CD4-positive, alpha-beta T cell (primary cell): ENCODE measurements at places on chromosomes 2 and 18.

DNA sequence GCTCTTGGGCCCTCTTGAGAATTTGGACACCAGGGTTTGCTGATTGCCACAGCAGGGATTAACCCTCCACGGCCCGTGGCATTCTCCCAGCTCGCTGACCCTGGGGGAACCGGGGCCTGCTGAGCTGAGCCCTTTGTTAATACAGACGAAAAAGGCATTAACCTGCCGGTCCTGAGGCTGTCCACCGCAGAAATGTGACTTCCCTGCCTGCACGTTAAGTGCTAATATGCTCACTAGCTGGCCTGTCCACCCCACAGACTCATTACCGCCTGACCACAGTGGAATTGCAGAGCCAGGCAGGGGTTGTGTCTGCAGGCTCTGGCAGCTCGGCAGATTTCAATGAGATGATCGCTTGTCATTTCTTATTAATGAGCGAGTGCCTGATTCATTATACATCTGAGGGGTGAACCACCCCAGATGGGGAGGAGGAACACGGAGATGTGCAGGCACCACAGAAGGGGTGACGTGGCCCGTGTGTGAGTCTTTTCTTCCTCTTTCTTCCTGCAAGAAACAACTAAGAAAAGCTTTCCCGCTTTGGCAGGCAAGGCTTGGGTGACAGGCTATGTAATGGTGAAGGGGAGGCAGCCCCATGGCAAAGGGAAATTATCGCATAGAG, 126.0 kb downstream of the GLI2 start:
- no peak for DNase-seq

GRCh38 chr2:172870396-172870795, 134.8 kb downstream of the RAPGEF4 start:
- no peak for DNase-seq

GRCh38 chr2:33377048-33377447, 99.4 kb upstream of the RASGRP3 start:
- DNase-seq, result no peak

GRCh38 chr2:222864296-222864695, 3.5 kb downstream of the ACSL3 start:
- no peak for DNase-seq

- no peak for DNase-seq
These were observed 59.7 kb downstream of the XDH start for GRCh38 chr2:31354837-31355236.

- no peak for DNase-seq
These were observed 382.4 kb upstream of the SMIM21 start for GRCh38 chr18:75809926-75810255.

DNA sequence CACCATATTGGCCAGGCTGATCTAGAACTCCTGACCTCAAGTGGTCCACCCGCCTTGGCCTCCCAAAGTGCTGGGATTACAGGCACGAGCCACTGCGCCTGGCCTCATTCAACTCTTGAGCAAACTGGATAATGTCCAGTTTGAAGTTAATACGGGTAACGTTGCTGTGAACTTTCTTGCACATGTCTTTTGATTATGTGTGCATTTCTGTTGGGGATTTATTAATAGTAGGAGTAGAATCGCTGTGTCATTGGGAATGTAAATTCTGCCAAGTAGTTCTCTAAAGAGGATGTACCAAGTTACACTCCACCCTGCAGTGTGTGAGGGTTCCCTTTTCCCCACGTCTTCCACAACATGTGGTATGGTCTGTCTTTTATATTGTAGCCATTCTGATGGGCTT, 6.2 kb downstream of the IMPA2 start:
- no peak for DNase-seq

GRCh38 chr18:10851824-10852319, 297.5 kb downstream of the PIEZO2 start:
- no peak for DNase-seq

DNA sequence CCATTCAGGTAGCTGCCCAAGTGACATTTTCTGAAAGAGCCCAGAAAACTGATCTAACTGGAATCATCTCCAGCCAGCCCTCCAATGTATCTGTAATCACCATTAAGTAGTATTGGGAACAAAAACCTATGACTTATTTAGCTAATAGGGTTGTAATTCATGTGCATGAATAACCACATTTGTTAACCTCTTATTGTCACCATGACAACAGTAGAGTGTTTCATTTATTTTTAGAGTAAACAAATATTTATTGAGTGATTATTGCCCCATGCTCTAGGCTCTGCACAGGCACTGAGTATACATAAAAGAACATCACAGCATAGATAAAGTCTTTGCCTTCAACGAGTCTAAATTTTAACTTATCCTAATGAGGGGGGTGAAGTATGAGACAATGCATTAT, 265.4 kb upstream of the UBE2E3 start:
- DNase-seq, result no peak

DNA sequence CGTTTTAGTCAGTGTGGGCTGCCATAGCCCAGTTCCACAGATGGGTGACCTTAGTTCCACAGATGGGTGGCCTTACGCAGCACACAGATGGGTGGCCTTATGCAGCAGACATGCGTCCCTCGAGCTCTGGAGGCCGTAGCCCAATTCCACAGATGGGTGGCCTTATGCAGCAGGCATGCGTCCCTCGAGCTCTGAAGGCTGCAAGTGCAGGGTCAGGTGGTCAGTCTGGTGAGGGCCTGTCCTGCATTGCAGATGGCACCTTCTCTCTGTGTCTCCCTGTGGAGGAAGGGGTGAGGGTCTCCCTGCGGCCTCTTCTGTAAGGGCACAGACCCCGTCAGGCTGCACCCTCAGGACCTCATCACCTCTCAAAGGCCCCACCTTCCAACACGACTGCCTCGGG, 189.5 kb upstream of the TPO start:
- no peak for DNase-seq

DNA sequence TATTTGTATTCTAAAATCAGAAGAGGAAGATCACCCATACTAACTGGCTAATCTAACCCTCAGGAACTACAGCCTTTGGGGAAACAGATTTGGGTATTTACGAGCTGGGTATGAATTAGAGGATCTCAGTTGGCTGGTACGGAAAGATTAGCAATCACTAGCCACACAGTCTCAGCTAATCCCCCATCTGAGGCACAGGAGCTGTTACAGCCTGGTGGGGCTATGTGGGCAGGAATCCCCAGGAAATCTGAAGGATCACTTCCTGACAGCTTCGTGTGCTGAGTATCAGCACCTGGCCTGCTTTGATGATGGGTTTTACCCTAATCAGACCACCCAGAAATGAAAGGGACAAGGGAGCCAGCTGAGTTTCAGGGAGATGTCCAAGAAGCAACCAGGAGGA, 206.3 kb downstream of the AFF3 start:
- no peak for DNase-seq

DNA sequence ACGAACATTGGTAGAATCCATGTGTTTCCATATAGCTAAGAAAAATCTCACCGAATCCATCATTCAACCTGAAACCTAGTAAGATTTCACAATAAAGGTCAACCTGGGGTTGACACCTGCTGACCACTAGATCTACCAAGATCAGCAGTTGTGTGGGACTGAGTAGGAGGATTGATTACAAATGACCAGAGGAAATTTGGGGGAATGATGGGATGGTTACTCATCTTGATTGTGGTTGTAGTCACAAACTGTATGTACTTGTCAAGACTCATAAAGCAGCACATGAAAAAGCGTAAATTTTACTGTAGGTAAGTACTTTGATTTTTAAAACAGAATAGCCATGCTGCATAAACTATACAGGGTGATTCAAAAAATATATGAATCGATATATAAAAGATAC, 14.7 kb downstream of the DAPL1 start:
- no peak for DNase-seq

DNA sequence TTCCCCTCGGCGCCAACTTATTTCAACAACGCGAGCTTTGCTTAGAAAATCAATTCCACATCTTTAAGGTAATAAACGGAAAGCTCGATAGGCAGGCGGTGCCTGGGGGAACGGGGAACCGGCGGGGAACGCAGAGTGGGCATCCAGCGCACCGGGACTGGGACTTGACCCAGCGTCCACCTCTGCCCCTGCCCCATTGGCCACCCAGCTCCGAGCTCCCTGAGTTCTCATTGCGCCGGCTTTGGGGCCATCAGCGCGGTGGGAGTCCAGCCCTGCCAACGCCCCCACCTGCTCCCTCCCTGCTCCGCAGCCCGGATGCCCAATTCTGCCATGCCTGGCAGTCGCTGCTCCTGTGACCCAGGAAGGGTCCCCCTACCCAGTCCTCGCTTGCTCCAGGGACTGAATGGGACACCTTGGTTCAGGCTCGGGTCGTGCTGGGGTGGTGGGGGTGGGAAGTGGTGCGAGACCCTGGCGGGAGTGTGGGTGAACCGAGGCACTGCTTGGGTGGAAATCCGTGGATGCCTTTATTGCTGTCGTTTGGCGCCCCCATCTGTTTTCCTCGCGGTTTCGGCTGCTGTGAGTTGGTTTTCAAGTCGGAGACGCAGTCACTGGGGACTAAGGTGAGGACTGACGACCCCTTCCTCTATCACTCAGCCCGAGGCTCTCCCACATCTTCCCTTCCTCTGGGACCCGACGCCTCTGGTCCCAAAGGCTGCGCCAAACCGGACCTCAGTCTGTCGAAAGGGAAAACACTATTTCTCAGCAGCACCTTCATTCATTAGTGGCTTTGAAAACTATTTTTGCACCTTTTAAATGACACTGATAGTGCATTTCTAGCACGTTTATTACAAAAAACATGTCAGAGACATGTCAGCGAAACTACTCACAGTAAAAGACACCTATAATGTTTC, 2.4 kb upstream of the EVX2 start:
- DNase-seq, result no peak

GRCh38 chr2:38021589-38021988, 54.4 kb downstream of the CYP1B1 start:
- no peak for DNase-seq
